Tongue (tissue), 3 donors: ENCODE measurements at places on chromosomes 5 and 9. TPM values are rescaled to one million over a fixed set of nuclear protein-coding genes. Genes with fewer than 3 reads are reported as not detected.

The TTC1 gene
- 42.2 TPM for total RNA-seq

The ANKRD31 gene
- 0.51 TPM for total RNA-seq

- no peak for DNase-seq
Observed at GRCh38 chr5:73482383-73483136, 15.7 kb upstream of the BTF3 start.

- no peak for DNase-seq
Observed at GRCh38 chr5:148343603-148344487, 8.5 kb downstream of the SPINK9 start.
